SW 1271 (cell line): ENCODE measurements at places on chromosomes 1 and 21.

DNA sequence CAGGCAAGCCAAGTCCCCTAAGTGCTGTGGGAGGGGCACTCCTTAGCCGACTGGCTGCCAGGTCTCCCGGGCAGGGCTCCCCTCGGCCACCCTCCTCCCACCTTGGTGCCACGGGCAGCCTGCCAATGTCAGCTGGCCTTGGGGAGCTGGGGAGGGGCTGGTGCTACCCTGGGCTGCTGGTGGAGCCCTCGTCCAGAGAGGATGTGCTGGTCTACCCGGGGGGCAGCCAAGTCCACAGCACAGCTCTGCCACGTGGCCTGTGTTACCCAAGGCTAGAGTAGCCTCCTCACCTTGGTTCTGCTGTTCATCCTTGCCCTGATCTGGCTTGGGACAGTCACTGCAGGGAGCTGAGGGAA, 42.9 kb downstream of the CRYAA start:
- DNase-seq = no peak

GRCh38 chr1:27671964-27672749, at the start of gene IFI6:
Gene IFI6 (minus strand): TSS chr1:27672192. CDS start chr1:27669314, 2,878 bp downstream.
- peak; percentile 97 for DNase-seq

GRCh38 chr1:231694465-231695077, 68.0 kb downstream of the DISC1 start:
- no peak for DNase-seq

DNA sequence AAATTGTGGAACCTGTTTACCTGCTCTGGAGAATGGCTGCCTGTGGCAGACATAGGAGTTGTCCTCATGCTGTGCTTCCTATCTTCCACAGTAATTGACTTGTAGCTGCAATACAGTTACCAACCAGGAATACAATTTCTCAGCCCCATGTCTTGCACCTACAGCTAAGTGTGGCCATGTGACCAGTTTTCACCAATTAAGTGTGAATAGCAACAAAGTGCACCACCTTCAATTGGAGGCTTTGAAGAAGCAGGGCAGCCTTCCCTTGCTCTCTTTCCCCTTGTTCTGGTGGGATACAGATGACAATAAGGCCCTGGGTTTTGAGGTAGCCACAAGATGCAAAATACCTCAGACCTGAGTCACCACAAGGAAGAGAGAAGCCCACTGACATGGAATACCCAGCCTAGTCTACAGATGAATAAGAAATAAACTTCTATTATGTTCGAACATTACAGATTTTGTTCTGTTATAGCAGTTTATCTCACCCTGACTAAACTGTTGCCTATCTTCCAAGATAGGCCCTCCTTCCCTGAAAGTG, 70.2 kb upstream of the S1PR1 start:
- no peak for DNase-seq

DNA sequence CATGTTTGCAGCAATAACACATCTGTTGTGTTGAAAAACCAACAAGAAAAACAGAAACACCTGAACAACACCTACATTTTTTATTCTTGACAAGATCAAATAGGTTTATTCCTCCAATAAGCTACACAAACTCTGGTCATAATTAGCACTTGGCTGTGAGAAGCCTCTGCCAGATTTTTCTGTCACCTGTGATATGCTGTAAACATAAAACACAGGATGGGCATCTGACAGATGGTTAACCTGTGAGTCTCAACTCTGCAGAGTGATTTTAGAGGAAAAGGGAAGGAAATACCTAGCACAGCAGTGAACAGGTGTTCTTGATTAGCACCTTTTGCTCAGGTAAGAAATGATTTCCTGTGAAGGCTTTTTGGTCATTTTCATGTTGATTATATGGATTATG, 175.4 kb upstream of the COA6 start:
- DNase-seq = no peak

DNA sequence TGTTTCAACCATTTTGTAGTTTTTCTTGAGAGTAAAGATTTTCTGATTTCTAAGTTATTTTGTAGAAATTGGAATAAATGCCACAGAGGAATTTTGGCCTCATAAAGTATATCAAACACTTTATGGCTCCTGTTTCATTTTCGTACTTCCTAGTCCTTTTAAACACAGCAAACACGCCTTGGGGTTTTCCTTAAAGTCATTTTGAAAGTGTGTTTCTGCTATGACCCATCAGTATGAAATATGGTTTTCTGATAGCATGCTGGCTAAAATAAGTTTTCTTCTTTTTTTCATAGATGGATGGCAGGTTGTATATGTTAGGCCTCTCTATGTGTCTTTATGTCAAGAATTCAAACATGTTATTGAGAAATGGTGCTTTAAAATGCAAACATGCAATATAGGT, 940.1 kb upstream of the TMPRSS15 start:
- DNase-seq = no peak

GRCh38 chr1:231248778-231249177, 7.8 kb downstream of the GNPAT start:
- DNase-seq = no peak

- DNase-seq = no peak
Observed at GRCh38 chr1:74935446-74935845, 198.7 kb upstream of the LHX8 start.

GRCh38 chr1:160779626-160780397, 16.2 kb upstream of the LY9 start:
- peak; percentile 3 for DNase-seq

- DNase-seq = no peak
Observed at GRCh38 chr1:114342376-114342775, 168.6 kb downstream of the TRIM33 start.

DNA sequence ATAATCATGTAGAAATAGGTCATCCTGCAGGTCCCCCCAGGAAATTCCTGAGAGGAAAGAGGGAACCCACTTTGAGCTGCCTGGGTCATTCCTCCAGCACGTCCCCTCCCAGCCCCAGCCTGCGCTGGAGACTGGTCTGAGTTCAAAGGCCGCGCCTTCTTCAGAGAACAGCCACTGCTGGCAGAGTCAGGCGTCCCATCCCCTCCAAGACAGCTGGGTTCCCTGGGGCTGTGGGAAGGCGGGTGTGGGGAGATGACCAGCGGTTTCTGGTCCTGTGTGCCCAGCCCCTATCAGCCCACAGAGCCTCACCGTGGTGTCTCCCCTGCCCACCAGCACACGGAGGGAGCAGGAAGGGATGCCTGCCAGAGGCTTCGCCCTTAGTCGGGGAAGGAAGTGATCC, 18.0 kb upstream of the TRAPPC10 start:
- DNase-seq = no peak

DNA sequence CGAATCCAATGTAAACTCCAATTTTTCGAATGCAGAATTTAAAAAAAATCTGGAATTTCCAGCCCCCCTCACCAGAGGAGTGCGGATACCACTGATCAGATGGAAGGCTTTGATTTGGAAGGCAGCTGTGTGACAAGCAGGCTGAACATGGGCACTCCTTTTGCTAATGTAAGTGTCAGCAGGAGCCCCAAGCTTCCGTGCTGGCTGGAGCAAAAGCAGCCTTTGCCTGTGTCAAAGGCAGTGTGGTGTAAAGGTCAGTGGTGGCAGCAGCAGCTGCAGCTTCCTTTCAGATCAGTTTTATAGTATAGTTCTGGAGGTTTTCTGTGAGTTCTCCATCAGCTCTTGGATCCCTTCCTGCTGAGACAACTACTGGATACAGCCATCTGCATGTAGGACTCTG, 259.9 kb downstream of the CTH start:
- no peak for DNase-seq

- no peak for DNase-seq
Observed at GRCh38 chr1:158362941-158363340, 9.2 kb downstream of the CD1E start.

- no peak for DNase-seq
Observed at GRCh38 chr1:159307346-159308020, 5.3 kb downstream of the FCER1A start.
